Calu3 (cell line): ENCODE measurements at places on chromosomes 4 and X.

DNA sequence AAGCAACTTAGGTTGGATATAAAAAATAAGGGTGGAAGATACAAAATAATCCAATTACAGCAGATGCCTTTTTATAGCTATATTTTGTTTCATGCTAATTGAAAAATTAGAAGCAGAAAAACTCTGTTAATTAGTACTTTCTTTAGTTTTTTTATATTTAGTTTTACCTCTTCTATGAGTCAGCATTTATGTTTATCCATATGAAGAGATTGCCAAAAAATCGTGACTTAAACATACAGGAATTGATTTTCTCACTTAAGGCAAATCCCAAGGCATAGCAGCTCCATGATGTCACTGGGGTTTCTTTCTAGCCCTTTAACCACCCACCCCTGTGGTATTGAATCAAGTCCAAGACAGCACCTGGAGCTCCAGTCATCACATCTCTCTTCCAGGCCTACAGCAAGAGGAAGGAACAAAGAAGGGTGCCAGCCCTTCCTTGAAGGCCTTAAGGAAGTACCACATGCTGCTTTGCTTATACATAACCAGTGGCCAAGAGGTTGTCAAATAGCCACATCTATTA lies 365.8 kb upstream of the TENM3 start:
- DNase-seq = peak; percentile 22

DNA sequence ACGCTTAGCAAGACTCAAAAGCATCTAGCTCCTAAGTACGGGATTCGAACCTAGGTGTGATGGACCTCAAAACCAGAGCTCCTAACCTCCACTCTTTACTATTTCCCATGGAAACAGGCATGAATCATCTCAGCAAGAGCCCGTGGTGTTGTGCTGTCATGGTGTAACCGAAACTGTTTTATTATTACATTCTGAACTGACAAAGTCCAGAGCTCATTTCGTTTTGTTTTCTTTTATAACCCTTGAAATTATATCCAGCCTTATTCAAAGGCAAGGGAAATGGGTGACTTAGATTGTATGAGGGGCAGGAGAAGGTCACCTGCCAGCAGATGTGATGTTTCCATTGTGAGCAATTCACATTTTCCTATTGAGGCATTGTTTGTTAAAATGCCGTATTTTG lies 301.1 kb downstream of the FRMPD4 start:
- DNase-seq = no peak

DNA sequence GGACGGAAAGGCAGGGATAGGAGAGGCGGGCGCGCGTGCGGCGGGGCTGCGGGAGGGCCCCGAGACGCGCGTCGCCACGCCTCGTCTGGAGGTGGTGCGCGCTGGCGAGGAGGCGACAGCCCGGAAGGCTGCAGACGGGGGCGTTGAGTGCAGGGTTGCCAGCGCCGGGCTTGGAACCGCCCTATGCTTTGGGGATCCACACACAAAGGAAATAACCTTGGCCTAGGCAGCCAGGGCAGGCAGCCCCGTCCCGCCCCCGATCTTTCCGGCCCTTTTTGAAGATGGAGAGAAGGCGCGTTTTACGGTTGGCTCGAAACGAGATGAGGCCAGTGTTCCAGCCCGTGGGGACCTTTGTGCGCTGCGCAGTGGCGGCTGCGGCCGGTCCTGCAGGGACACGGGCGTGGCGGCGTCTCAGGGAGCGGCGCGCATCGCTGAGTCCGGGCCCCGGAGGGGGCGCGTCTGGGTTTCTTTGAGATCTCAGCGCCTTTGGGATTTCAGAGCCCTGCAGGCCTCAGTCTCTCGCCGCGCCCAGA lies 50.8 kb upstream of the TRIM2 start:
- DNase-seq = peak; percentile 60

GRCh38 chrX:8237718-8238117 lies 66.7 kb upstream of the VCX2 start:
- DNase-seq = no peak

GRCh38 chr4:26660261-26660660 lies 76.4 kb downstream of the TBC1D19 start:
- DNase-seq = no peak

DNA sequence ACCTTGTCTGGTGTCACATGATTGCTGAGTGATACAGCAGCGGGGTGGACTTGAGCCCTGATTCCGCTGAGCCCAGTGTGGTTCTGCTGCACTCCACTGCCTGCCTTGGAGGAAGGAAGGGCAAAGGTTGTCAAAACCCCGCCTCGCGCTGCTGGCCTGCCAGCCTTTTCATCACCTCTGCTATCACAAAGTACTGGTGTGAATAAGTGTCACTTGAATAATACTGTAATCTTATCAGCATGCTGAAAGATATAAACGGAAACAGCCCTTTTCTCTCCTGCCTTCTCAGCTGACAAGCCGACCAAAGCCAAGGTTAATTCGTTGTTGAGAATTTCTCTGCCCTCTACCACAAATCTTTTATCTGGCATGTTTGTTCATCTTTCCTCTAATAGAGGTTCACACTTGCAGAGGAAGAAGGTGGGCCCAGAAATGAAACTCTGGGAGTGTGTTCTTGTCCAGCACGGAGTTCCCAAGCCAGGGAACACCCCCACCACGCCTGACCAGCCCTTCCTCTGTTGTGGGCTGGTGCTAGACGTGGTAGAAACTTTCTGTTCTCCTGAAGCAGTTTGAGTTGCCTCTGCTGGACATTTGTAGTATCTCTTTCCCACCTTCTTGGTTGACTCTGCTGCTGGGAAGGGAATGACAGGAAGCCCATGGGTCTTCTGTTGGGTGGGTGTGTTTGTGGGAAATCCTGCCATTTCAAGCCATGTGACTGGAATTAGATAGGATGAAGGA lies 21.5 kb downstream of the FHDC1 start:
- DNase-seq = peak; percentile 14
